ENCODE measurements at places on chromosomes 3 and 15.

GRCh38 chr3:63037116-63037515 is 161.9 kb upstream of the CADPS start:
- DNase-seq, result no peak

DNA sequence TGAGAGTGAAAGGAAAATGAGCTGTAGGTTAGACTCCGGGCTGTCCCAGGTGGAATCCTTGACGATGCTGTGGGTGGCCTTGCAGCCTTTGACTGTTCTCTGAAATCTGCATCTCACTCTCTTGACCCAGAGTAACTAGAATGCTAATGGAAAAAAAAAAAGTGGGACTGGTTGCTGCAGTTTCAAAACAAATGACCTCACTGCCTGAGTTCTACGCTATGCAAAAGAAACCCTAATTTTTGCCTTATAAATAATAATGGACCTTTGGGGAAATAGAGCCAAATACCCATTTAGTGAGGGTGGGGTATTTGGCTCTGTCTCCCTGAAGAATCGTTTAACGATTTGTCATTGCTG is 309.7 kb upstream of the C2CD4B start:
- no peak for DNase-seq

DNA sequence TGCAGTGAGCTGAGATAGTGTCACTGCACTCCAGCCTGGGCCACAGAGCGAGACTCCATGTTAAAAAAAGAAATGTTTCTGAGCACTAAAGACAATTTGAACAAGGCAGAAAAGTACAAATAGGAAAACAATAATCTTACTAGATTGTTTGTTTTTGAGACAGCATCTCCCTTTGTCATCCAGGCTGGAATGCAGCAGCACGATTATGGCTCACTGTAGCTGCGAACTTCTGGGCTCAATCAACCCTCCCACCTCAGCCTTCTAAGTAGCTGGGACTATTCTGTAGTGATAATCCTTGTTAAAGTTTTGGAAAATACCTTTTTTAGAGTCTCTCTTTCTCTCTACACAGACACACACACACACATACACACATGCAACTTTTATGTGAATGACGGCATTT is 107.1 kb downstream of the LPP start:
- DNase-seq, result no peak

DNA sequence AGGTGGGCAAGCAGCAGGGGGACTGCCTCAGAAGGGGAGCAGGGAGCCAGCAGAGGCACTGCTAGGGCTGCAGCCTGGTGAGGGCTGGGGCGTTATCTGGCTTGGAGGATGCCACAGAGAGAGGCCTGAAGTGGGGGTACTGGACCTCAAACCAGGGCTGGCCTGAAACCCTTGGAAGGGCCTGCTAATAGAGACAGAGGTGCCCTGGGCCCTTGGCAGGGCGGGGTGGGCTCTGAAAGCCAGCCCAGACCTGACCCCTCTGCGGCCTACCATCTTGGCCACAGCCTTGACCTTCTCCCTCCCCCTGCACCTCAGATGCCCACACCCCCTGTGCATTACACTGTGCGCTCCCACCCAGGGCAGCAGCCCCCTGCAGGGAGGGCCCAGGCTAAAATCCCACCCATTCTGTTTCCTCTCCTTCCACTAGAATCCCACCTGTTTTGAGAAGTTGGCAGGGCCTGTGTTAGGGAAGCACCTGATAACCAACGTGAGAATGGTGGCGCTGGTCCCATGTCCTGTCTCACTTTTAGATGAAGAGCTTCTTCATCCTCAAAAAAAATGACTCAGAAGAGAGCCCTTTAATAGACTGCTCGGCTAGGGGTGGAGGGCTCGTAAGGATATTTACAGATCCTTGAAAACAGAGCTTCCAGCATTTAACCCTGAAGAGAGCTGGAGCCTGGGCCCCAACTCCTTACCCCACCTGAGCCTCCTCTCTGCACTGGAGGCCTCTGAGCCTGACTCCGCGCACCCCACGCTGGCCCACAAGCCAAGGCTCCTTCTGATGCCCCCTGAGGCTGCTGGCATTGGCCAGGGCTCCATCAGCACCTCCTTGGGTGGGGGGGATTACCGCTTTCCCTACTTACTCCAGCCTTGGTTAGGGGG is 29.8 kb downstream of the LOXL1 start:
- no peak for DNase-seq

DNA sequence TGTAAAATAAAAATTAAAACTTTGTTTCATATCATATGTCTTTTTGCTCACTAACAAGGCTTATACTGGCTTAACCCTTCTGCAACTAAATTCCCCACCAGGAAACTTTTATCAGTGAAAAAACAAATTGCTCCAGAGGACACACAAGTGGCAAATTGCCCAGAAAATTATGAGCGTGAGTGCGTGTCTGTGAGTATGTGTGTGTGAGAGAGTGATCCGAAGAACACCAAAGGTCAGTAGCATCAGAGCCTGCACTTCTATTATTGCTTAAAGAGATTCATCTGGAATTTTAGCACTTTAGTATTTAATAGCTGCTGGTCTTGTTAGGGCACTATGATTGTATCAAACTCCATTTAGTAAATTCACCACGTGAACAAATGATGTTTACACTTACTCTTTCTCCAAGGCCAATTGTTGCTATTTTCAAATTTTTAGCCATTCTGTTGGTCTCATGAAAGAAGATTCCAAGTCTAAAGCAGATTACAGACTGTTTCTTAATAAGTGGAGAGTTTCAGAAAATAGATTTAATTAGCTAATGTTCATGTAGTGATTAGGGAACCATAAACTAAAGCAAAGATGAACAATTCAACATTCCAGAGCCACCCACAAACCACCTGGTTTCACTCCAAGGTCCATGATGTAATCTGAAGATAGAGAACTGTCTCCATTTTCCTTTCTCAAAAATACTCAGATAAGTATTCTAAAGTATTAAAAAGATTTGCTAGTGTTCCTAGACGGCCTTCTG is 91.1 kb upstream of the IL12A start:
- DNase-seq, result no peak

- DNase-seq, result no peak
Observed at GRCh38 chr3:97269202-97269601, 454.8 kb downstream of the EPHA6 start.

DNA sequence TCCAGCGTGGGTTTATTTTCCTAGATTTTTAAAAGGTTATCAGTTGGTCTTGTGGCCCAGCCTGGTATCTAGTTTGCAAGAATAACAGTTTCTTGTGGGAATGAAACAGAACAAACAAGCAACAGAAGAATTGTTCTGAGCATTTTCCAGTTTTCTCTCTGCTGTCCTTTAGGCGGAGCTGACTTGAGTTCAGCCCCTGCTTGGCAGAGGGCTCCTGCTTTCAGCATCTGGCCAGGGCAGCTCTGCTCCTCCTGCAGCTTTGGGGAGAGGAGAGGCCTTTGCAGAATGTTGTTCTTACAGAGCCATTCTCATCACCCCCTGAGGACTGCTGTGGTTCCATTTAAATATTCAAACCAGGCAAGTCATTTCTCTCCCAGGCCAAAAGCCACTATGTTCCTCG is 117.7 kb downstream of the ALDH1A2 start:
- no peak for DNase-seq
